ENCODE measurements at places on chromosomes 5 and 9. TPM values are rescaled to one million over a fixed set of nuclear protein-coding genes. Genes with fewer than 3 reads are reported as not detected.

LHX3 gene
- total RNA-seq, result not detected

IFNA2 gene
- total RNA-seq, result not detected

SLIT3 gene
- 4.1 TPM for total RNA-seq

CDH10 gene
- 50.7 TPM for total RNA-seq

FAM81B gene
- total RNA-seq, result not detected

SEMA4D gene
- 38.2 TPM for total RNA-seq

AK1 gene
- total RNA-seq, result 22.5 TPM

SEPTIN8 gene
- total RNA-seq, result 45.1 TPM

PROB1 gene
- 0.94 TPM for total RNA-seq

SDHA gene
- total RNA-seq, result 112 TPM

FOXD4L3 gene
- total RNA-seq, result not detected

CDKN2B-AS1 gene
- total RNA-seq, result 0.63 TPM

ADRA1B gene
- total RNA-seq, result 1.3 TPM

INSL4 gene
- total RNA-seq, result not detected

NUTM2G gene
- total RNA-seq, result not detected

PCSK1 gene
- 0.94 TPM for total RNA-seq

FBP2 gene
- not detected for total RNA-seq
